CD4-positive, alpha-beta T cell treated with Interleukin-15 for 4 hours (primary cell): ENCODE measurements at places on chromosomes 12 and 14.

GRCh38 chr12:108638141-108638827, 4.6 kb upstream of the SELPLG start:
- DNase-seq: no peak

GRCh38 chr12:12157424-12157823, 86.7 kb downstream of the BCL2L14 start:
- DNase-seq: no peak

DNA sequence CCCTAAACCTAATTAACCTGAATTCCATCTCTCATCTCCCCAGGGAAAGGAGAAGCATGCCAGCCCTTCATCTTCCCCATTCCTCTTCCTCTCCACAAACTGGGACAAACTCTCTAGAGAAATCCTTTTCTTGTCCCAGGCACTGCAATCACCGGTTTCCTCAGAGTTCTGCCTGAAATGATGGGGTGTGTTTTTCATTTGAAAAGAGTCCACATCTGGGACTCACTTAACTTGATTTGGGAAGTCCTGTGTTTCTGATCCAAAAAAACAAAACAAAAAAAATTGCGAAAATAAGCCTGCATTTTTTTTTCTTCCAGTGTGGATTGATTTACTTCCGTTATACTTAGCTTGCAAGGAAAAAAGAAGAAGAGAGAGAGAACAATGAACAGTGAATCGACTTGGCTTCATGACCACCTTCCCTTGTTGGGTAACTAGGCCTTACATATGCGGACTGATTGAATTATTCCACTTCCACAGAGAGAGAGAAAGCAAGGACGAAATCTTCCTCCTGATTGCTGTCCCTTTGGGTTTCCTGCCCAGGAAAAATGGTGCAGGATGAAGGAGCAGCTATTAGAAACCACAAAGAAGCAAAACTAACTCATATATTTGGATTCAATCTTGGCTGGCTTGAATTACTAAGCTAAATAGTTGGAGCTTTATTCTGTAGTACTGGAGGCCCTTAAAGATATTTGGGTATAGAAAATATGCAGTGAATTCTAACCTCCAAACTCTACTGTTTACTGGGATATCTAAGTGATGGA, 506.2 kb upstream of the TBX3 start:
- no peak for DNase-seq

DNA sequence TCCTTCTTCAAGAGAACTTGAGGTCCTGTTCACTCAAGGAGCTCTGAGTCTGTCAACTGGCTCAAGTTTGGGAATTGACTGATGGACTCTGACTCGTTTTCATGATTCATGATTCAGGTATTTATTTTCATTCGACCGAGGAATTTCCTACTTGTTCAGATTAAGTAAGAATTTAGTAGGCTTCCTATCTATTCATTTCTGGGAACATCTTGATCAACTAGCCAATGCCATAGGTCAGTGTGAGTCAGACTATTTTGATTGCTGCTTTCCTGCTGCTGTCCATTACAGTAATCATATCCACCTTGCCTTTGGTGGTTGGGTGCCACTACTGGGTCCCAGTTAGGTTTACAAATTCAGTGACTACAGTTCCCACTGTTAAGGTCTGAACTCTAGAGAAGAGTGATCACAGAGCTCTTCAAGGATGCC, 6.1 kb downstream of the FAM186A start:
- DNase-seq: no peak

DNA sequence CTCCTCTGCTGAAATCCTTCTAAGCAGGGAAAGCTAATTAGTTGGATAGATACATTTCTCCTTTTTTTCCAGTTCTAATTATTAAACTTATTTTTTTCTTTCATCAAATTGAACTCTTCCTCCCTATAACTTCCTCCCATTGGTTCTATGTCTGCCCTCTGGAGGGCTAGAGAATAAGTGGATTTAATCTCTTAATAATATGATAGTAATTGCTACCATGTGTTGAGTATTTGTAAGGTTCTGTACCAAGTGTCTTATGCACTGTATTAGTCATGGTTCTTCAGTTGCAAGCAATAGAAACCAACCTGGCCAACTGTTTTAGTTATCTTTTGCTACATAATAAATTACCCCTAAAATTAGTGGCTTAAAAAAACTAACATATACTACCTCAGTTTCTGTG, 190.5 kb upstream of the PLXNC1 start:
- no peak for DNase-seq
